ENCODE measurements at places on chromosomes 5 and 9. TPM values are rescaled to one million over a fixed set of nuclear protein-coding genes. Genes with fewer than 3 reads are reported as not detected.

Gene ALDH1A1
- 0.31 TPM for total RNA-seq

Gene ZBTB34
- total RNA-seq = 12.7 TPM

Gene GFPT2
- 9.1 TPM for total RNA-seq

Gene SPARC
- total RNA-seq = 328 TPM

Gene MAMDC4
- total RNA-seq = 3.2 TPM

Gene ZBTB26
- 10.5 TPM for total RNA-seq

DNA sequence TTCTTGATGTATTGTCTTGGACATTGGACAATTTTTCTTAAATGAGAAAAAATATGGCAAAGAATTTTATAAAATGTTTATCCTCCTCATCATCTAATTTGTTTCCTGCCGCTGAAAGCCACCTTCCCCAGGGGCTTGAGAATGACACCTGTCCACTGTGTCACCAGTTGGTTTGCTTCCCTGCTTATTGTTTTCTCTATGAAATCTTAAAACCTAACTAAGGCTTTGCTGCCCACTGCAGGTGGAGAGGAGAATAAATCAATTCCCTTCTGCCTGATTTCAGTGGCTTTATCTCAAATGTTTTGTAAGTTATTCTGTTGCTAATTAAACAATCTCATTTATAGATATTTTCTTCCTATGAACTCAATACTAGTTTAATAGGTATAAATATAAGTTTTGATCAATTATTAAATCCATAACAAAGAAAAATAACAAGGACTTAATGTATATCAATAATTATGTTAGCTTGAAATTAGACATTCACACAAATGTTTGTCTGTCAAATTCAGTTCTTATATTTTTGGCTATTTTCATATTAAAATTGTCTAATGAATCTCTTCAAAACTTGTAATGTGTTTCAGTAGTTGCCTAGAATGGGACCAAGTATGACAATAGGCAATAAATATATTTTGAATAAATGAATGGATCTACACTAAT lies 822.5 kb downstream of the PTPRD start:
- no peak for ATAC-seq

DNA sequence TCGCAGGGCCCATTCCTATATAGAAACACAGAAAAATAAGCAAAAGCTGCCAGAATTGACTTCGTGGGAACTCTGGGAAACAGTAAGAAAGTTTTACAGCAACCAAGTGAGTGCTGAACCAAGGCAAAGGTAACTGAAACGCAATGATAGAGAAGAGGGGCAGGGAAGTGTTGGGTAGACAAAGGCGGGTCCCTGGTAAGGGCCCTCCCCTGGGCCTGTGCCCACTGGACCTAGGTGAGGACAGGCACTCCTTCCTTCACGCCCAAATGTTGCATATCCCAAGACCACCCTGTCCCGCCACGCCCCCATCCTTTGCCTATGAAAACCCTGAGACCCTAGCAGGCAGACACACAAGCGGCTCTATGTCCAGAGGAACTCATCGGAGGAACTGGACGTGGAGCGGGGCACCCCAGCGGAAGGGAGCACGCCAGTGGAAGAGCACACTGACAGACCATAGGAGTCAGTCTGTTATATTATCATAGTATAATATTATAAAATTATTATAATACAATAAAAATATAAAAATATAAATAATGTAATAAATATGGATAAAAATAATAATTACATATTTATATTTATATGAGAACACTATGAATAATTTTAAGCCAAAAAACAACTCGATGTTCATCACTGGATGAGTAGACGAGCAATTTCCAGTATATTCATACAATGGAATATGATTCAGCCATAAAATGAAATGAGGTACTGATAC lies 27.9 kb downstream of the CDKN2A start:
- no peak for ATAC-seq

GRCh38 chr5:130337179-130337888 lies 433.1 kb downstream of the CHSY3 start:
- ATAC-seq = peak; percentile 60

DNA sequence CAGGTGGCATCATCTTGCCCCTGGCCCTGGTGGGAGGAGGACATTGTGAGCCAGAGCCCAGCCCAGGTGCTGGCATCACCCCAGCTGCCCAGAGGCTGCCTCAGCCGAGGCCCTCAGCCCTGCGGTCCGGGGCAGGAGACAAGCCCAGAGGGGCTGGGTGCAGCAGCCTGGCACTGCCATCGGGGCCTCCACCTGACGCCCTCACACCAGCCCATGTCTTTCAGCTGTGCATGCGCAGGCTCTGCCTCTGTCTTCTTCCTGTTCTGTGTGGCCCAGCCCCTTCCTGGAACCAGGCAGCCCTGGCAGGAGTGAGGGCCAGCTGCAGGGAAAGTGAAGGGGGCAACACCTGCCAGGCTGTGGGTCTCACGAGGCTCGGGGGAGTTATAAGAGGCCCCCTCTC lies 4.8 kb upstream of the CEL start:
- no peak for ATAC-seq

Measured in motor neuron (in vitro differentiated cells).